ENCODE measurements at places on chromosomes 12 and 14.

GRCh38 chr12:97464385-97465321 is 2.0 kb downstream of the RMST start:
- no peak for DNase-seq
- H3K4me3 ChIP-seq: no peak overlapping the region
- H3K27me3 ChIP-seq: peaks cover 18% of the 10 kb centered on the region
- H3K27ac ChIP-seq: no peak overlapping the region

GRCh38 chr12:88944397-88944796 is 364.1 kb upstream of the KITLG start:
- H3K27me3 ChIP-seq: no peaks in the 10 kb centered on the region
- DNase-seq: peak; percentile 46
- peaks cover 12% of the 10 kb centered on the region for H3K4me1 ChIP-seq
- H3K4me3 ChIP-seq: no peak overlapping the region
- no peak overlapping the region for H3K27ac ChIP-seq
- no peaks in the 10 kb centered on the region for H3K36me3 ChIP-seq

GRCh38 chr12:116027551-116027821 is 250.0 kb downstream of the MED13L start:
- H3K4me3 ChIP-seq: no peak overlapping the region
- no peaks in the 10 kb centered on the region for H3K27me3 ChIP-seq
- no peak overlapping the region for H3K27ac ChIP-seq
- no peaks in the 10 kb centered on the region for H3K36me3 ChIP-seq
- DNase-seq: no peak

DNA sequence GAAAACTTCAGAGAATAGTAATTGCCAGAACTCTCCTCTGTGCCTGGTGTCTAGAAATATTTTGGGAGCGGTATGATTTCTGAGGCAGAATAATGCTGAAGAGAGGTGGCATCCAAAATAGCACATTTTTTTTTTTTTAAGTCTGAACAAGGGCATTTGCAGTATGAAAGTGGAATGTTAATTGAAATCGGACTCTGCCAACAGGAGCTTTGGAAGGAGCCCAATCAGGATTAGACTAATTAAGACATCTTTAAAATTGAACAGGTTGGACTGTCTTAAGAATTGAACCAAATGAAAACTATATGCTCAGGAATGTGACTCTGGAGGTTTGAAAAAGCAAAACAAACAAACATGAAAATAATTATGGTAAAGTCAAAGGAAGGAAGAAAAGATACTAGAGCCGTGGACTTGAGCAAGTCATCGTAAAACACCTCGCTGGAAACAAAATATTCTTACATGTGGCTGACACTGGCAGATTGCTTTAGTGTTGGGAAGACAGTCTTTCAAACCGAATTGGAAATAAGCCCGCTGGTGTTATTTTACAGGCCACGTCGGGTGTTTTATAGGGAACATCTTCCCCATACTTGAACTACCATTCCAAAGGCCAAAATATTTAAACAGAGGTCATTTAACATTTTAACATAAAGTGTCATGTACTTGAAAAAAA is 436.3 kb downstream of the VRK1 start:
- no peak overlapping the region for H3K4me3 ChIP-seq
- H3K27ac ChIP-seq: no peak overlapping the region
- no peaks in the 10 kb centered on the region for H3K36me3 ChIP-seq
- H3K27me3 ChIP-seq: no peaks in the 10 kb centered on the region

Data from CD14-positive monocyte (primary cell).